ENCODE measurements at places on chromosomes 16 and 17. TPM values are rescaled to one million over a fixed set of nuclear protein-coding genes. Genes with fewer than 3 reads are reported as not detected.

DNA sequence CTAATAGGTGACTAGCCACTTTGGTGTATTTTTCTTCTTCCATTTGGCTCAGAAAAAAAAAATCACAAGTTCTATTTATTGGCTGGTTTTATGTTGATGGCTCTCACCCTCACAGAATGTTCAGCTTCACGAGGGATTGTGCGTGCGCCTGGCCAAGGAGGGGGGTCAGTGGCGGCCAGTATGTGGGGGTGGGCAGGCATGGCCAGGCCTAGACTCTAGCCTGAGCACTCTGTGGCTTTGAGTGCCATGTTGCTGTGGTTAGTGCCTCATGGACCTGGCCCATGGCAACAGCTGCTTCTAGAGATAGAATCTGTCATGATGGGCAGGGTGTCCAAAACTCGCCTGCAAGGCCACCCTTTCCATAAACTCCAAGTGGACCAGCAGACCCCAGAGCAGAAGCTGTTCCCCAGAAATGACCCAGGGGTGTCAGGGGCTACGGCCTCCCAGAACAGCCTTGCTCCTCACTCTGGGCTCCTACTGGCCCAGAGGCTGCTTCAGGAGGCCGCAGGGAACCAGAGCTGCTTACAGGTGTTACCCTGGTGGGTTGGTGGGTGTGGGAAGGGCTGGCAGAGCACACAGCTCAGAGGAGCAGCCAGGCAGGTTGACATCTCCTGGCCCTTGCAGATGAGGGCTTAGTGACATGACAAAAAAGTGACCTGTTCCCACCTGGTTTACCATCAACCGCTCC, 124.9 kb downstream of the SOCS1 start:
- no peak for DNase-seq

Gene UBALD2
- 49.2 TPM for total RNA-seq

DNA sequence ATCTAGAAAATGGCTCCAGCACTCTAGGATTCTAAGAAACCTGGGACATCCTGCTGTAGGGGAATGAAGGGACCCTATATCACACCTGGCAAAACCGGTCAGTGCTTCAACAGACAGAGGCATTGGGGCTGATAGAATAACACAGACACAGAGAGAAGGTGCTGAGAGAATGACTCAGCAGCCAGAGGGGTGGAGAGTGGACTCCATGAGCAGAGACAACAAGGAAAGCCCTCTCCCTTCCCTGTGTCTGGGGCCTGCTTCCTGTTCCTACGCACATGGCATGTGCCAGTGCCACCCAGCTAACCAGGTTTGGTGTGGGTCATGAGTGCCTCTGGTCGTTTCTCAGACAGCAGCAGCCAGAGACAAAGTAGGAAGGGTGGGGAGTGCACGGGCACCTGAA, 140.3 kb downstream of the CCT6B start:
- DNase-seq: no peak

GRCh38 chr17:2635241-2635640, 41.8 kb downstream of the PAFAH1B1 start:
- DNase-seq: no peak

GRCh38 chr17:17359271-17359670, 56.1 kb downstream of the NT5M start:
- DNase-seq: no peak

GRCh38 chr17:62703776-62704380, 76.4 kb downstream of the MRC2 start:
- DNase-seq: peak; percentile 66

- peak; percentile 27 for DNase-seq
These were observed 22.0 kb downstream of the UBN1 start for GRCh38 chr16:4869147-4869805.

Gene SLC52A1
- total RNA-seq: not detected

- no peak for DNase-seq
These were observed 148.4 kb downstream of the SLC39A11 start for GRCh38 chr17:72943826-72944689.

Gene ENO3
- total RNA-seq: 5.7 TPM

Gene SLC6A4
- total RNA-seq: not detected

- DNase-seq: no peak
These were observed 60.8 kb upstream of the FOXF1 start for GRCh38 chr16:86449446-86450095.

GRCh38 chr16:55640701-55641327, 15.0 kb upstream of the SLC6A2 start:
- DNase-seq: no peak

Gene TEKT1
- 0.46 TPM for total RNA-seq

Gene BLMH
- total RNA-seq: 31.6 TPM

- DNase-seq: no peak
These were observed 40.6 kb upstream of the PITPNM3 start for GRCh38 chr17:6596941-6597340.

Gene ESRP2
- total RNA-seq: 1.2 TPM

Gene RMI2
- 4.0 TPM for total RNA-seq

DNA sequence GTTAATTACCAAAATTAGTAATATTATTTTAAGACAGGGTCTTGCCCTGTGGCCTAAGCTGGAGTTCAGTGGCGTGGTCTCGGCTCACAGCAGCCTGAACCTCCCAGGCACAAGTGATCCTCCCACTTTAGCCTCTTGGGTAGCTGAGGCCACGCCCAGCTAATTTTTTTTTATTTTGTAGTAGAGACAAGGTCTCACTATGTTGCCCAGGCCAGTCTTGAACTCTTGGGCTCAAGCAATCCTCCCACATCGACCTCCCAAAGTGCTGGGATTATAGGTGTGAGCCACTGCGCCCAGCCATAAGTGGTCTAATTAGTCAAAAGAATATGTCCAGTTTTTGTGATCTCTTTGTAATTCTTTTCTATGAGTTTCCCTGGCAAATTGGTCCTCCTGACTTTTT, 12.0 kb upstream of the CFDP1 start:
- DNase-seq: peak; percentile 19

GRCh38 chr16:4290236-4290830, 17.5 kb upstream of the TFAP4 start:
- no peak for DNase-seq

DNA sequence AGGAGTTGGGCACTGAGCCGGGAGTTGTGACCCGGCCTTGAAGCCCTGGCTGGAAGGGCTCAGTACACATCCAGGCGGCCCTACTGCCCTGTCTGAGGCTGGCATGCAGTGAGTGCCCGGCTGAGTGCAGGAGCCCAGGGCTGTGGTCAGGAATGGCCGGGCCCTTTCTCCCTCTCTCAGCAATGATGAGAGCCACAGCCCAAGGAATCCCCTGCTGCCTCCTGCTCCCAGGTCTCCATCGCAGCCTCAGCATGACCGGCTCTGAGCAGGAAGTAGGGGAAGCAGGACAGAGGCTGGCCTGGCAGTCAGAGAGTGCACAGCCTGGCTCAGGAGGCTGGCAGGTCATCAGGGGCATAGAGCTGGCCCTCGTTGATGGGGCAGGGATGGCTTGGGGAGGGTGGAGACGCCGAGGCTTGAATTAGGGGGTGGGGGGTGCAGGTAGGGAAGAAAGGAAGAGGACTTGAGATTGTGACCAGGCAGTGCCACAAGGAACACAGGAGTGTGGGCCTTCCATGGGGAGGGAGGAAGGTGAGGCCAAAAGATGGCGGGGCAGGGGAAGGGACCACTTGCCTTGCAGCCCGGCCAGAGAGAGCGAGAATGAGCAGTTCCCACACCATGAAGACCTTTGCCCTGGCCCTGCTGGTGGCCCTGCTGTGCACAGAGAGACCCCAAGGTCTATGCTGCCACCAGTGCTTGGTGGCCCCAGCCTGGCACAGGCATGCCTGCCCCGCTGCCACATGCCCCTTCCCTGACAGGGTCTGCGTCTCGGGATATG, 32.1 kb upstream of the KRT17 start:
- DNase-seq: no peak

DNA sequence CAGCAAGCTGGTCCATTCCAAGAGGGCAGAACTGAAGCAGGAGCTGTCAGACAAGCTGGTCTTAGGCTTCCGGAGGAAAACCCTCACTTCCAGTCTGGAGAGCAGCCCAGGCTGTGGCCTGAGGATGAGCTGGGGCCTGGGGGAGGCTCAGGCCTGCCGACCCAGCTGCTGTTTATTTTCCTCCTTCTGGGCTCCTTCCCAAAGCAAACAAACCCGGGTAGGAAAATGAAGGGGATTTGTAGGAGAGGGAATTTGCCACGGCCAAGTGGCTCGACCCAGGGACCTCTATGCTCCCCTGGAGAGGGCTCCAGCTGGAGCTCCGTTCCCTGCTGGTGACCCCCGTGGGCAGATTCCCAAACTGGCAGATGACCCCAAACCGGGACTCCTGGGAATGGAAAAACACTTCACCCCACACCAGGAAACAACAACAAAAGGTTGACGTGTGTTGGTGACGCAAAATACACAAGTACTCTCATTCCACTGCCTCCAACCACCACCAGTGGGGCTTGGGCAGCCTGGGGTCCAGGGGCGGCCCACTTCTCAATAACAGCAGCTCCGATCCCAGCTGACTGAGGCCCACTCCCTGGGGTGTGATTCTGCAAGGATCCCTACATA, 8.8 kb downstream of the JUP start:
- DNase-seq: peak; percentile 52

DNA sequence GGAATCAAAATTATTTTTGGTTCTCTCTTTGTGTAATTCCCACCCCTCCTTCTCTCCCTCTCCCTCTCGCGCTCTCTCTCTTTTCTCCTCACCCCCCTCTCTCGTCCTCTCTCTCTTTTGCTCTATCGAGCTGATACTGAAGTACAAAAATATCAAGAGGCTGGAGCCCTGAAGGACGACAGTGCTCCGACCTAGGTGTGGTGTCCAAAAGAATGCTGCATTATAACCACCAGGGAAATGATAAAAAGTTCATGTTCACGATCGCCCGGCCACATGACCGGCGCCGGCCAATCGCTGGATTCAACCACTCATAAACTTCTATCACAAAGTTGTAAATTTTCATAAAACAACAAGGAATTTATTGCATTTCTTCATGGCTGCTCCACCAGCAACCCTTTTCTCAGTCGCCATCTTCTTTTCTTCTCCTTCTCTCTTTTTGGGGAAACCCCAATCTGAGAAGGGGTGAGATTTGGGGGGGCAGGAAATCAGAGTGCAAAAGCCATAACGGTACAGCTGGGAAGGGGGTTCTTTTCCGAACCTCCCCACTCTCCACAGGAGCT, at the start of gene HOXB6:
Gene HOXB6, minus strand, starts transcription at position 217 of the 560 bp plus-strand sequence. CDS start 6,836 bp downstream, outside the sequence.
- DNase-seq: no peak

- DNase-seq: no peak
These were observed 1.1 kb upstream of the UBE2I start for GRCh38 chr16:1308036-1308976.

Gene ACSM2A
- total RNA-seq: not detected

- peak; percentile 28 for DNase-seq
These were observed 658 bp downstream of the SYNRG start for GRCh38 chr17:37608351-37609169.

DNA sequence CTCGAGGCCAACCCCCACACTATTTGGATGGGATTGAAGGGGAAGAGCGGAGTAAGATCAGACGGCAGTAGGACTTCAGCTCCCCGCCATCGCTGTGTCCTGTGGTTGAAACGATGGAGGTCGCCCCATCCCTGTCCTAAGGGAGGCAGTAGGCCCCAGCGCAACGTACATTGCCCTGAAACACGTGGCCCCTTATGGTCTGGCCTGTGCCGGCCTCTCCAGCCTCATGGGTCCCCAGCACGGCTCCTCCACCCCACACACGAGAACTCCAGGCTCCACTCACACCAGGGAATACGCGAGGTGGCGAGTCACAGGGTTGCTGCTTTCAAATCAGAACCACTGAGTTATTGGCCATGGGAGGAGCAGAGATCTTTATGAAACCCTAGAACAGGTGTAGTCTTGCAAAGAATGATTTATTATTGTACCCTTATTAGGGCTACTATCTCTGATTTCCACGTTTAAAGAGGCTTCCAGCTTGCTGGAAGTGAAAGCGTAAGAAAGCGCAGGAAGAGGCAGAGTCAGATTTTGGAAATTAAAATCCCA, 669 bp upstream of the DCTPP1 start:
- no peak for DNase-seq

DNA sequence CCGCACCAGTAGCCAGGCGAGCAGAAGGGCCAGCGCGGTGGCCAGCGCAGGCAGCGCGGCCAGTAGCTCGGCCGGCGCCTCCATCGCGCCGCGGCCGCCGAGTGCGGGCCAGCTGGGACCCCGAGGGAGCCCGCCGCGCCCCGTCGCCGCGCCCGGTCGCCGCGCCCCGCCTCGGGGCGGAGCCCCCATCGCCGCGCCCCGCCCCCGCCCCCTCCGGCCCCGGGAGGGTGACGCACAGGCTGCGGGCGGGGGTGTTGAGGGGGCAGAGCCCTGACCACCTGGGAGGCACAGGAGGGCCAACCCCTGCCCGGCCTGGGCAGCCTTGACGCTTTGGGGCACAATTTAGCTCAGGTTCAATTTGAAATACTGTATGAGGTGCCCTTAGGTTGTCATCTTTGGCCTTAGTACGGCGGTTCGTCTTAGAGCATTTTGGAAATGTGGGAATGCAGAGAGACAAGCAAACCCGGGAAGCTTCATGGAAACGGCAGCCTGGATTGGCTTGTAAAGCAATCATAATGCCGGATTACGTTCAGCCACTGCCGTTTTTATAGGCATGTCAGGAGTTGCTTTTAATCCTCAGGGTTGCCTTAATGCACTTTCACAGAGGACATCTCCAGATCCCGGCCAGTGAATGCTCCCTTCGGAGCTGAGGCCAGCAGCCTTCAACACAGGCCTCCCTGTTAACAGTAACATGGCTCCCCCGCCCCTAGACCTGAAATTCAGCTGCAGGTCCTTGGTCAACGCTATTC, at the start of gene MXRA7:
Gene MXRA7, minus strand, starts transcription at position 103 of the 749 bp plus-strand sequence. Its CDS starts 19 bp downstream, at position 84.
- DNase-seq: peak; percentile 36

Gene CES4A
- total RNA-seq: 83.0 TPM

Gene LRRC46
- not detected for total RNA-seq

GRCh38 chr16:69827524-69827923, 65.4 kb downstream of the WWP2 start:
- no peak for DNase-seq

DNA sequence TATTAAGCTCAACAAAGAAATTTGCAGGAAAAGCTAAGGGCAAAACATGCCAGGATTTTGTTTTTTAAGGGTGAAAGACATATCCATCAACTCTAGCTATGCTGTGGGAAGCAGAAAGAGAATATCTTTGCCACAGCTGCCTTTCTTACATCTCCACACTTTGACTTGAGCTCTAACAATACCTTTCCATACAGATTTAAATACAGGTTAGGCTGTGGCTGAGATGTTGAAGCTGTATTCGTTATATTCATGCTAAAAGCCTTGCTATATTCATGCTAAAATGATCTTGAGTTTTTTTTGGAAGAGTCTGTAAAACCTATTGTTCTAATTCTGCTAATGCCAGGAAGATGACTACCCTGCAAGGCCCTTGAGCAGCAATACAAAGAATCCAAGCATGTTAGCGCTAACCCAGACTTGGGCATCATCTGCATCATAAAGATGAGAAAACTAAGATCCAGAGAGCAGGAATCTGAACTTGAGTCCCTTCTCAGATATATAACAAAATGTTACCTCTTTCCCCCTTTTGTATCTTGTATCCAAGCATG, 204.8 kb upstream of the C17orf78 start:
- DNase-seq: no peak

Gene PLLP
- 117 TPM for total RNA-seq

DNA sequence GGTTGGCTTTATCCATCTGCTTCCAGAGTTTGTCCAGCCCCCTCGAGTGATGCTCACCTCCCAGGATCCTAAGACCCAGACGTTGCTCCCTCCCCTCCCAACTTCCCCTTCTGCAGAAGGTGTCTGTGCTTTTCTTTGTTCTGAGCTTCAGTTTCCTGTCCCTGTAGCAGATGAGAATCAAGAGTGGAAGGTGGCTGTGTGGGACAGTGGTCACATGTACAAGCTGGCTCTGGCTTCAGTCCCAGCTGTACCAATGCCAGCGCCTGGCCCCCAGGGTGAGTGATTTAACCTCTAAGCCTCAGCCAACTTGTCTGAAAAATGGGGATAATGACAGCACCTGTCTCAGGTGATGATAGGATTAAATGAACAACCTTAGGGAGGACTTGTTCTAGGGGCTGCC, 7.7 kb downstream of the PRR15L start:
- no peak for DNase-seq
